Left ventricle myocardium superior (tissue), 1 donor: ENCODE measurements at places on chromosomes 1 and 21.
A peak's percentile ranks its signal among the peaks of the same experiment; 100 is the strongest.

GRCh38 chr1:145689922-145690321, 17.2 kb downstream of the PDZK1 start:
- DNase-seq = no peak

DNA sequence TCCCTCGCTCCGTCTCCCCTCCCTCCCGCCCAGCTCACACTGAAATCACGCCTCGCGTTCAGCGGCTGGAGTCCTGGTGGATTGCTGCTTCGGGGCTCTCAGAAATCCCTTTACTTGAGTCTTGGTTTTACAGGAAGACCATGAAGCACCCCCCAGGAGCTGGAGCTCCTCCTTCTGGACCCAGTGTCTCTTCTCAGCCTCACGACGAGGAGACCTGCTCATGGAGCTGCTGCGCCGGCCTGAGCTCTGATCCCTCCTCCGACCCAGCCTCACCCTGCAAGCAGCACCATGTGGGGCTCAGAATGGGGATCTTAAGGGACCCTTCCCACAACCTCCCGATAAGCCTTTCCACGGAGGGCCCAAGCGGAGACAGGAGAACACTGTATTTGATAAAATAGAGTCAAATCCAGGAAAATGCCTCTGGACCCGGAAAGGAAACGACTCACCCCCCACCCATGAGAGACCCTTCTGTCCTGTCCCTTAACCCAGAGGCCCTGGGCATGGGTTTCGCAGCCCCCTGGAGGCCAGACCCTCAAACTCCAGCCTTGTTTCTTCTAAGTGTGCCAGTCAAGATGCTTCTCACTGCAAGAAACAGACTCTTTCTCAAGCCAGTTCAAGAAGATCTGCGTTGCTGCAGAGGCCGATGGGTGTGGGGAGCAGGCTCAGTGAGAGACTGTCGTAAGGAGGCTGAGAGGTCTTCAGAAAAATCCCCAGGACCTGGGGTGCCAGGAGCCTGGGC, 26.1 kb downstream of the PDE9A start:
- DNase-seq = no peak

DNA sequence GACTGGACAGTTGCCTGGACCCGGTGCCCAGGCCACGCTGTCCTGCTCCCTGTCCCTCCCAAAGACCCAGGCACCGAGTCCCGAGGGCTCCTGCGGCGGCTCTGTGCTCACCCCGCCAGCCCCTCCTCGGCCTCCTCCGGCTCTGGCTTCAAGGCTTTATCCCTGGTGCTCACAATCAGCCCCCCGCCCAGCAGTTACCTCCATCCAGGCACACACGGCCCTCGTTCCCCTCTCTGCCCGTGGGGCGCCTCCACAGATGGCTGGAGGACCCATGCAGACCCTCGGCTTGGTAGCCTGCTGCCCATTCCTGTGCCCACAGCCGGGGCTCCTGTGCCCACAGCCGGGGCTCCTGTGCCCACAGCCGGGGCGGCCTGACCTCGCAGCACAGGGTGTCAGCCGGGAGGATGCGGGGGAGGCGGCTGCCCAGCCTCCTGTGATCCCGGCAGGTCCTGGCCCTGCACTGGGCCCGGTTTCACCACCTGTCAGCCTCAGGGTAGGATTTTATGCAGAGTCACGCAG, 52.3 kb upstream of the COL18A1 start:
- DNase-seq = peak; percentile 30

DNA sequence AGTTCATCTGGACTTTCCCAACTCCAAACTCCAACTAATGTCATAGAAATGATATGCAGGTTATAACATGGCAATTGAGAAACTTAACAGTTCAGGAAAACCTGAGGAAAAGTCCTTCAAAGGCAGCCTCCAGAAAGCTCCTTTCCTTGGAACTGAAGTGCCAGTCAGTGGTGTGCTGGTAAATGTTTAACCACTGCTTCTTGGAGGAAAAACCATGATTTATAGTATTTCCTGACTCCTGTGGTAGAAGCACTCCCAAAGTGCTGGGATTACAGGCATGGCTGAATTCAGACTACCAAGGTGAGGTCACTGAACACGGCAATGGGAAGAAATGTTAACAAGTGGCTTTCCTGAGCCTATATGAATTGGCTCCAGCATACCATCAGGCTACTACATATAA, 26.7 kb upstream of the ZNHIT6 start:
- DNase-seq = no peak

- no peak for DNase-seq
Measured at GRCh38 chr1:14742181-14742980, 143.9 kb downstream of the KAZN start.

GRCh38 chr1:163471779-163472650, 150.3 kb downstream of the NUF2 start:
- DNase-seq = no peak

DNA sequence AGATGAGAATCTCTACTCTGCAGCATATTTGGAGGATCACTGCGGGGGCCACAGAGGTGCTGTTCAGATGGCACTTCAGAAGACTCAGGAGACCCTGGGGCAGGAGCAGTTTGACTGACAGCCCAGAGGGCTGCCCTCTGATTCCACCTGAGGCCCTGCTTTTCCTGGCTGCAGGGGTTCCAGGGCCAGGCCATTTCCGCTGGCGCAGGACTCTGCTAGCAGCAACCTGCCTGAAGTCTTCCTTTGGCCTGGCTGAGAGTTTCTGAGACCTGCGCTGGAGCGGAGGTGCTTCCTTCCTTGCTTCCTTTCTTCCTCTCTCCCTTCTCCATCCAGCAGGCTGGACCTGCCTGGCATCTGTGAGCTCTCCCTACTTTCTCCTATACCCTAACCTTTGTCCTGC, 11.8 kb downstream of the PCSK9 start:
- DNase-seq = no peak

GRCh38 chr1:63099188-63099587, 223.2 kb upstream of the FOXD3 start:
- no peak for DNase-seq

- peak; percentile 87 for DNase-seq
Measured at GRCh38 chr1:236685917-236686814, at the start of gene ACTN2. Gene ACTN2, plus strand, starts transcription at chr1:236686499. Its CDS starts 175 bp downstream, at chr1:236686674.

DNA sequence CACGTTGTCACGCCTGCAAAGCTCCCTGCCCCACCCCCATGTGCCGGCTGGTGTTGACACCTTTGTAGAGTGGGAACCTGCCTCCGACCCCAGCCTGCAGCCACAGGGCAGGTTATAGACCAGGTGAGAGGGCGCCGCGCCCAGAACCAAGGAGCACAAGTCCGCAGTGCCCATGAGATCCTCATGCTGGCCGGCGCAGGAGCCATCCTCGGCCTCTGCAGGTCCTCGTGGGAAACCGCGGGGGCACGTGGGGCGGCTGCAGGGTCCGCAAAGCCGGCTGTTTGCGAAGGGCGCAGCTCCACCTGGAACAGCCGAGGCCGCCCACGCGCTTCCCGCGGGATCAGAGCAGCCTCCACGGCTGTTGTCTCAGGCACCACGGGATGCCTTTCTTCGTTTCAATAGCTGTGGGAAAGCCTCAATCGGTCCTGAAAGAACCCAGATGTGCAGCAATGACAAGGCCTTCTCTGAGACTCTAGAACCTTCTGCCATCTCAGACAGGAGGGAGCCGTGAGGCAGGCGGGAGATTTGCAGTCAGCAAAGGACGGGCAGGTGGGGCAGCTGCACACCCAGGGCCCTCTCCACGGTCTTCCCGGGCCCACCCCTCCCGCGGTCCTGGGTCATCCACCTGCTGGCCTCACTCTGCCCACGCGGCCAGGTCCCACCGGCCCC, 29.9 kb downstream of the POFUT2 start:
- DNase-seq = no peak

DNA sequence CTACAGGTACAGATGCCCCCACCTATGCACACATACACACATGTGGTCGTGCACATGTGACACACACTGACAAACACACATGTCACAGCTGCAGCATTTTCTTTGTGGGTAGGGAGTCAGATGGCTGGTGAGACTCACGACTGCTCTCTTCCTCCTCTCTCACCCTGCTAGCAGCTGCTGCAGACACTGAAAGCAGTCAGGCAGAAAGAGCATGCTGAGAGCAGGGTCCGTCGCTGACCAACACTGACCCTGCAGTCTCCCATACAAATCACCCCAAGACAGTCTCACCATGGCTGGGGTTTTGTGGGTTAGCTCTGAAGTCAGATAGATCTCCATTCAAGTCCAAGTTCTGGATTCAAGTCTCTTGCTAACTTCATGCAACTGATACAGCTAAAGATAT, 188.3 kb downstream of the ASTN1 start:
- DNase-seq = no peak

- no peak for DNase-seq
Measured at GRCh38 chr1:2014741-2015735, 4.1 kb upstream of the GABRD start.

DNA sequence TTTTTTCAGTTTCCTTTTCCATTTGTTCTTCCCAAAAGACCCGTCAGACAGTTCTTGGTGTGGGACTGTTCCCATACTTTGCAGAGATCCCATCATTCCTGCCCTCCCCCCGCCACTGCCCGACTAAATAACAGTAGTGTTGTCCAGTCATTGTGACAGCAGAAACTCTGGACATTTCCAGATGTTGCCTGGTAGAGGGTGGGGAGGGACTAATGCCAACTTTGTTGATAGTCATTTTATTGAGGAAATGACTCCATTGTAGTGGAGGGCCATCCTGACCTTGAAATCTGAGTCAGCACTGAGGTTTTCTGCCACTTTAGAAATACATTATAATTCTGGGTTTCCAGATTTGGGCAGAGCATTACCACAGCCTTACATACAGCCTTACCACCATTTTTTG, 85.4 kb downstream of the CEP350 start:
- no peak for DNase-seq

DNA sequence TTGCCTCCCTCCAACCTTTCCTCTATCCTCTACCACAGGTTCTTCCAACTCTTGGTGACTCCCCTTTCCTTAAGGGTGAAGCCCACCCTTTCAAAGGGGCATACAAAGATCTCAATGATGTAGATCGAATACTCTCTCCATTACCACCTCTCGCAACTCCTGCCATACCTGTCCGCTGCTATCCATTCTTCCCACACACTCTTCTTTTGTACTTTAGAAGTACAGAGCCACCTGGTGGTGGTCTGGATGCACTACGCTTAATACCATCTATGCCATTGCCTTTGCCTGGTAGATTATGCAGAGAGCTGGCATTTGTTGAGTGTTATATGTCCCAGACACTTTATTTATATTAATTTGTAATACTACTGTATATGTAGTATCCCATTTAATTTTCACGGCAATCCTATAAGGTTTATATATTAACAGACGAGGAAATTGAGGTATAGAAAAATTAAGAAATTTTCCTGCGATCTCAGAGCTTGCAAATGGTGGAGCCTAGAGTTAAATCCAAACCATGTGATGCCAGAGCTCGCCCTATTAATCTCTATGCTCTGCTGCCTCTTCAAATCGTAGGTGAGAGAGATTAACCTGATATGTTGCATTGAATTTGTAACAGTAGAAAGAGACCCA, 22.9 kb downstream of the TSHB start:
- peak; percentile 37 for DNase-seq

DNA sequence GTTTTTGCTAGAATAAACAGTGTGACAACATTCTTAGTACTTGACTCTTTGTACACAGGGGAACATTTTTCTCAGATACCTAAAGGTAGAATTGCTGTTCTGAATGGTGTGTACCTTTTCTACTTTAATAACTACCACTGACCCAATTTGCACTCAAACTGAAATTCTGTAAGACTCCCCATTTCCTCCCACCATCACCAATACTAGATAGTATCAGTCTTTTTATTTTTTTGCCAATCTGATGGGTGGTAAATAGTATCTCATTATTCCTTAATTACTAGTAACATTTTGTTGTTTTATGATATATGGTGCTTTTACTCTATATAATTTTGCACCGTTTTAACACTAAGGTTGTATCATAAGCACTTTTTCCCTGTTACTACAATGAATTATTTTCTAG, 28.8 kb upstream of the GCLM start:
- no peak for DNase-seq

GRCh38 chr1:189463166-189463565, 1014.5 kb downstream of the BRINP3 start:
- DNase-seq = no peak

DNA sequence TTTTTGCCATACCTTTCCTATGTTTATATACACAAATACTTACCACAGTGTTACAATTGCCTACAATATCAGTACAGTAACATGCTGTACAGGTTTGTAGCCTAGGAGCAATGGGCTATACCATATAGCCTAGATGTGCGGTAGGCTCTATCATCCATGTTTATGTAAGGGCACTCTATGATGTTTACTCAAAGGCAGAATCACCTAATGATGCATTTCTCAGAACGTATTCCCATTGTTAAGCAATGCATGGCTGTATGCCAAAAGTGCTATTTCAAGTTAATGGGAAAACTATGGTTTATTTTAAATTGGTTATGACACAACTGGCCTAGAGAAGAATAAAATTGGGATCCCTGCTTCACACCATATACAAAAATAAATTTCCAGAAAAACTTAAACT, 36.9 kb upstream of the DISP1 start:
- no peak for DNase-seq

DNA sequence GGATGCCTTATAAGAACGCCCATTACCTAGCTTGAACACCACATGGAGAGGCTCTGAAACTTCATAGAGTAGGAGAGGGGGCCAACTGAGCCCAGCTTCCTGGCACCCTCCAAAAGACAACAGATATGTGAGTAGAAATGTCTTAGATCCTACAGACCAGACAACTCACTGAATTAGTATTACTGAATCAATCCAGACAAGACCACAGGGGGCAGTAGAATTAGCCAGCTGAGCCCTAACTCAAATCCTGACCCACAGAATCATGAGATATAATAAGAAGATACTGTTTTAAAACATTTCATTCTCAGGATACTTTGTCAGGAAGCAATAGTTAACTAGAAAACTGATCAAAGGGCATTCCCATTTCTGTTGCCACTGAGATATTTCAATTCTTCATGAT, 45.8 kb upstream of the C1orf21 start:
- DNase-seq = no peak

DNA sequence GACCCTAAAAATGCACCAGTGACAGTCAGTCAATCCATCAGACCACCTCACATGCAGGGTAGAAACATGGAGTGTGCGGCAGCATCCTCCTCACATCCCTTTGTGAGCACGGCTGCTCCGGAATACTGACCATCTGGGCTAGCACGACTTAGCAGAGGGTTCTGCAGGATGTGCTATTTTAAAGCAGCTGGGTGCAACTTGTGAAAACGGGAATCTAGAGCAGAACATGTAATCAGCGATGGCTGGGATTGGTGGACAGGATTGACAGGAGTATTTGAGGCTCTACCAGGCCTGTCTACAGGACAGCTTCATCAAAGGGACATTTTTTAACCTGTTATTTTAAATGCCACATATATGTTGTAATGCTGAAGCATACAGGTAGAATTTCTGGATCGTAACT, 16.8 kb upstream of the PLEKHM2 start:
- DNase-seq = no peak

- no peak for DNase-seq
Measured at GRCh38 chr1:176854758-176855745, 309.5 kb downstream of the ASTN1 start.

DNA sequence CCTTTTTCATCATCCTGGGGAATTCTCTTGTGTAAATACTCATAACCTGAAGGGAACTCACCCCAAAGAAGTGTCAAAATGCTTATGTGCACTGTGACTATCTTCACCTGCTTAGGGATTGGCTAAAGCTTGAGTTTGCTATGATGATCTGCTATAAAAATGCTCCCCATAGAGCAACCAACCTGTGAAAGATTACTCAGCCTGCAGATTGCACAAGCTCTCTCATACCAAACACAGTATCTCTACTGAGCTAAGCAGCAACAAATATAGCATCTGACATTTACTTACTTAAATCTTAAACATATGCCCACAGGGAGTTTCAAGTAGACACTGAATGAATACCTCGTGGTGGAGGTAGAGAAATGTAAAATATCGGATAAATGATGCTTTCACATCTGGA, 725.8 kb downstream of the MRPL39 start:
- no peak for DNase-seq
